ENCODE measurements at places on chromosomes 16 and 17. TPM values are rescaled to one million over a fixed set of nuclear protein-coding genes. Genes with fewer than 3 reads are reported as not detected.

TAOK2 gene
- total RNA-seq: 67.7 TPM

ABCA8 gene
- 13.3 TPM for total RNA-seq

ABCC3 gene
- not detected for total RNA-seq

RNF227 gene
- 4.0 TPM for total RNA-seq

TMEM98 gene
- 133 TPM for total RNA-seq

DNA sequence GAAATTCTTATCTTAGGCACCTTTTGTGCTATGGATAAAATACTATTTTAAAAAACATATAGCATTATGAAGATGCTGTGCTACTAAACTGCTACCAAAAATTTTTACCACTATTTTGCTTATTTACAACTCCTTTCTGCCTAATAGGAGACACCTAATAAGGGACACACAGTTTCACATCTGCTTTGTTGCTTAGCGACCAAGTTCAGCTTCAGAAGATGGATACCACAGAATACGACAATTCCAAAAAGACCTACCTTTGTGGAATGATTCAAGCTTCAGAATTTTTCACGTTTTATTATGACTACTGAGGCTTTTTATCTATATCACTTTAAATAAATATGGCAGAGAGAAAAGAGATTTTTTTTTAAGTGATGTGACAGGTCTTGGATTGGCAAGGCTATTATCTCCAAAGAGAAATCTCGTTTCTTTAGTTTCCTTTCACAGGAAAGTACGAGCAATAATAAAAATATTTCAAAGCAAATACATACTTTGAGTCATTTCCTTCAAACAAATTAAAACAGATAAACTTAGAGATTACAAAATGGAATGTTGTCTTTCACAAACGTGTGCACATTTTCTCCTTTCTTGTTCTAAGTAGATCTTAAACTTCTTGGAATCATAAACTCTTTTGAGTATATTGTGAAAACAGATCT, 35.4 kb downstream of the SPAG9 start:
- no peak overlapping the region for H3K4me3 ChIP-seq
- H3K27me3 ChIP-seq: no peaks in the 10 kb centered on the region
- DNase-seq: no peak
- H3K4me1 ChIP-seq: peaks cover 3% of the 10 kb centered on the region
- no peak overlapping the region for H3K27ac ChIP-seq
- peaks cover 2% of the 10 kb centered on the region for H3K36me3 ChIP-seq

GRCh38 chr17:48825446-48826381, 5.1 kb upstream of the CALCOCO2 start:
- DNase-seq: no peak
- H3K27ac ChIP-seq: no peak overlapping the region
- H3K27me3 ChIP-seq: peaks cover 15% of the 10 kb centered on the region
- no peaks in the 10 kb centered on the region for H3K4me1 ChIP-seq

DNA sequence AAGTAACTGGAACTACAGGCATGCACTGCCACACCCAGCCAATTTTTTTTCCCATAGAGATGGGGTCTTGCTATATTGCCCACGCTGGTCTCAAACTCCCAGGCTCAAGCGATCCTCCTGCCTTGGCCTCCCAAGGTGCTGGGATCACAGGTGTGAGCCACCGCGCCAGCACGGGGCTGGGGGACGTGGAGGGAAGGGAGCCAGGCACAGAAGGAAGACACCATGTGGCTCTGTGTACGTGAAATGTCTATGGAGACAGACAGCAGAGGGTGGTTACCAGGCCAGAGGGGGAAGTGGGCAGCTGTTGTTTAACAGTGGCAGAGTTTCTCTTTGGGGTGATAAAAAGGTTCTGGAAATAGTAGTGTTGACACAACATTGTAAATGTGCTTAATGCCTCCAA, 4.6 kb upstream of the PIEZO1 start:
- no peak for DNase-seq
- H3K27me3 ChIP-seq: peaks cover 21% of the 10 kb centered on the region
- H3K27ac ChIP-seq: no peak overlapping the region

- H3K4me1 ChIP-seq: peaks cover 48% of the 10 kb centered on the region
- H3K27me3 ChIP-seq: no peaks in the 10 kb centered on the region
Observed at GRCh38 chr17:27511168-27511883, 55.1 kb downstream of the KSR1 start.

- H3K27ac ChIP-seq: no peak overlapping the region
- H3K4me3 ChIP-seq: peak overlapping the region; percentile 94
- no peaks in the 10 kb centered on the region for H3K36me3 ChIP-seq
- peaks cover 29% of the 10 kb centered on the region for H3K27me3 ChIP-seq
- H3K4me1 ChIP-seq: peaks cover 12% of the 10 kb centered on the region
Observed at GRCh38 chr17:3049705-3050295, 13.6 kb downstream of the OR1D5 start.

DNA sequence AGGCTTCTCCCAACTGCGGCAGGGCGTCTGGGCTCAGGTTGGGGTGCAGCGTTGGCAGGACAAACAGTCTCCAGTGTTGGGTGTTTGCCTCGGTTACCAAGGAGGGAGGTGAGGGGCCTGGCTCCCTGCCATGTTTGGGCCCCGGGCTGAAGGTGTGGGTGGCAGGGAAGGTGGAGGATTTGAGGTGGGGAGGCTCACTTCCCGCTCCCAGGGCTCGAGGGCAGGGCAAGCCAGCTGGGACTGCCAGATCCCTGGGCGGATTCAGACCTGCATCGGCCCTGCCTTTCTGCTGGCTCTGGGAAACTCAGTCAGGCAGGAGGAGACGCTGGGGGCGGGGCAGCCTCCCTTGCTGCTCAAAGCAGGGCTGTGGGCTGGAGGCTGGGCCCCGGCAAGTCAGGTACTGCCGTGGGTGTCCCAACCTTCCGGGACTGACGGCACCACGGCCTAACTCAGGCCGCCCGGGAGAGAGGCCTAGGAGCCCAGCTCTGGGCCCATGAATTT, 31.3 kb upstream of the KRT17 start:
- no peak overlapping the region for H3K27ac ChIP-seq
- H3K4me1 ChIP-seq: no peaks in the 10 kb centered on the region
- peaks cover 3% of the 10 kb centered on the region for H3K27me3 ChIP-seq
- no peak for DNase-seq
- no peaks in the 10 kb centered on the region for H3K36me3 ChIP-seq

DNA sequence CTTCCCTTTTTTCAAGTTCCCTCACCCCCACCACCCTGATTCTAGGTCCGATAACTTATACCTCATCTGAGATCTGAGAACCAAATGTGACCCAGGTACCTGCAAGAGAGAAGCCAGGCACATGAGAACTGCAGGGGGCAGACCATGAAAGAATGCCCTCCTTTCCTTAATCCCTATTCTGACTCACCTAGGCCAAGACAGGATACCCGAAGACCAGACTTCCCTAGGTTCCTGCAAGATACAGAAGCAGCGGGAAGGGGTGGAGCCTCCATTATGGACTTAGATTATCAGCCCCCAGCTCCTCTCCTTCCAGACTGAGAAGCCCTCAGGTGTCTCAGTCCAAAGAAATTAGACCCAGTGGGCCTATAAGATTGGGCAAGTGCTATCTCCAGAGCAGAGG, 2.1 kb downstream of the KCNAB3 start:
- peaks cover 11% of the 10 kb centered on the region for H3K27me3 ChIP-seq
- H3K4me3 ChIP-seq: peak overlapping the region; percentile 66
- H3K4me1 ChIP-seq: peaks cover 28% of the 10 kb centered on the region
- DNase-seq: no peak

- no peaks in the 10 kb centered on the region for H3K27me3 ChIP-seq
- H3K4me3 ChIP-seq: peak overlapping the region; percentile 81
Observed at GRCh38 chr17:58324409-58325288, 3.9 kb downstream of the TSPOAP1 start.

- DNase-seq: no peak
- H3K36me3 ChIP-seq: no peaks in the 10 kb centered on the region
- H3K27ac ChIP-seq: no peak within 1 kb of the TSS
- peaks cover 49% of the 10 kb centered on the region for H3K4me1 ChIP-seq
- H3K4me3 ChIP-seq: peak within 1 kb of the TSS; percentile 91
Observed at GRCh38 chr17:32265192-32265923, at the start of gene RHBDL3. Gene RHBDL3 (plus strand): TSS chr17:32265832. CDS start chr17:32266190, 358 bp downstream.

- no peaks in the 10 kb centered on the region for H3K27me3 ChIP-seq
- no peak overlapping the region for H3K27ac ChIP-seq
- peaks cover 16% of the 10 kb centered on the region for H3K4me1 ChIP-seq
- no peaks in the 10 kb centered on the region for H3K36me3 ChIP-seq
Observed at GRCh38 chr17:56708220-56708558, 114.7 kb downstream of the NOG start.

- no peak for DNase-seq
- H3K36me3 ChIP-seq: no peaks in the 10 kb centered on the region
- peaks cover 14% of the 10 kb centered on the region for H3K4me1 ChIP-seq
- no peaks in the 10 kb centered on the region for H3K27me3 ChIP-seq
Observed at GRCh38 chr16:68839831-68840230, 3.5 kb upstream of the TANGO6 start.

GRCh38 chr17:41333836-41334235, 16.8 kb downstream of the KRT33A start:
- no peak for DNase-seq
- H3K27me3 ChIP-seq: no peaks in the 10 kb centered on the region
- H3K4me3 ChIP-seq: no peak overlapping the region
- no peak overlapping the region for H3K27ac ChIP-seq
- H3K4me1 ChIP-seq: no peaks in the 10 kb centered on the region
- no peaks in the 10 kb centered on the region for H3K36me3 ChIP-seq

DNA sequence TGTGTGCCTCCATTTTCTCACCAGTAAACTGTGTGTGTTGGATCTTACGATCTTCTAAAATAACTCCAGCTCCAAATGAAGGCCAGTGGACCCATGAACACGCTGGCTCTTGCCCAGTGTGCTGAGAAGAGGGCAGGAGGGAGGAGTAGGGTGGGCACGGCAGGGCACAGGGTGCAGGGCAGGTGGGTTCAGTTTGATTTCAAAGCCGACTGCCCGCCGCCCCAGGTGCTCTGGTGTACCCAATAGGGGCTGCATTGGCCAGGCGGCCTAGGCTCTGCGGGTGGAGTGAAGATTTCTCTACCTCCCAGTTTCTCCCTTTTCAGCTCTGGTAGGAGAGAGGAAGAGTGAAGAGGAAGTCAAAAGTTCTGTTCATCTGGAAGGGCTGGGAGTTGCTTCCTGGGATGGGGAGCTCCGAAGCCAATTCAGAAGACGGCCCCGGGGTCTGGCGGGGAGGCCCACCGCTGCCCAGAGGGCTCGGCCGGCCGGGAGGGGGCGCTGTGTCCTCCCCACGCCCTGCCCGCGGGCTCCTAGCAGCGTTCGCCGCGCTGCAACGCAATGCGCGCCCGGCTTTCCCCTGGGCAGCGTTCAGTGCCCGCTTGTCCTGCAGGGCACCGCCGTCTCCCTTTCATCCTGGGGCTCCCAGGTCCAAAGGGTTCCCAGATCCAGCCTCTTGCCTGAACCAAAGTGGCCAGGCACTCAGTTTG, 1.1 kb upstream of the CRHR1 start:
- no peaks in the 10 kb centered on the region for H3K36me3 ChIP-seq
- no peak overlapping the region for H3K27ac ChIP-seq
- H3K4me1 ChIP-seq: peaks cover 16% of the 10 kb centered on the region
- H3K27me3 ChIP-seq: peaks cover 77% of the 10 kb centered on the region
- H3K4me3 ChIP-seq: peak overlapping the region; percentile 94

DNA sequence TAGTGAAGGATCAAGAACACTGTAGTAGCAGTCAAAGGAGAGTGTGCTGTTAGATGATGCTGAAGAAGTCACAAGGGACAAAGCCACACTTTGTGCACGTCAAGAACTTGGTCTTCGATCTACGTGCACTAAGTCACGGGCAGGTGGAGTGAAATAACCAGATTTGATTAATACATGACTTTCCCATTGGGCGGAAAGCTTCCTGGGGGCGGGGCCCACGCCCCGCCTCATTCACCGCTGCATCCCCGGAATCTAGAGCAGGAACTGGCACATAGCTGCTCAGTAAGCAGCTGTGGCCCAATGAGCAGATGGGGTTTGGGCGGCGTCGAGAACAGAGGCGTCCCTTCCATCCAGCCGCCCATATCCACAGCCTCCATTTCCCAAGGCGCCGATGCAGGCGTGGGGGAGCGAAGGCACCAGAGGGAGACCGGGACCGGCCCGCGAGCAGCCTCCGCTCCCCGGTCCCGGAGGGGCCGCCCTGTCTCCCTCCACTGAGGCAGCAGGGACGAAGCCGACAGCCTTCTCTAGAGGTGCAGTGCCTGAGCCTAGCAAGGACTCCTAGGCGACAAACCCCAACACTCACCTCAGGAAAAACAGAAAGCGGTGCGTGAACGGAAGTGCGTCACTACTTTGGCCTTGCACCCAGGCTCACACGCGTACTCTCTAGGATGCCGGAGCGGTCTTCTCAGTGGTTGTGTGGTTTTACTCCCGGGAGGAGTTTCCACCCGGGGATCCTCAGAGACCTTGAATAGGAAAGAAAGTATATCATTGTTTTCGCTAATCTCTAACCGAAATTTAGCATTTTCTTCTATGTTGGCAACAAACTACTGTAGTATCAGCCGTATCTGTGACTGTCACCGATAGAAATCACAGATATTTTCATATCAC, 4.9 kb downstream of the ZNF19 start:
- H3K4me3 ChIP-seq: peak overlapping the region; percentile 88
- peaks cover 16% of the 10 kb centered on the region for H3K4me1 ChIP-seq
- peak; percentile 65 for DNase-seq
- peaks cover 8% of the 10 kb centered on the region for H3K27me3 ChIP-seq

- peaks cover 28% of the 10 kb centered on the region for H3K4me1 ChIP-seq
- peak; percentile 12 for DNase-seq
- no peaks in the 10 kb centered on the region for H3K27me3 ChIP-seq
- no peaks in the 10 kb centered on the region for H3K36me3 ChIP-seq
- H3K27ac ChIP-seq: peak overlapping the region; percentile 84
Observed at GRCh38 chr17:63549289-63549945, 860 bp upstream of the DCAF7 start.

- DNase-seq: no peak
- peaks cover 4% of the 10 kb centered on the region for H3K4me1 ChIP-seq
- no peak overlapping the region for H3K4me3 ChIP-seq
- no peaks in the 10 kb centered on the region for H3K27me3 ChIP-seq
Observed at GRCh38 chr16:87833548-87833947, 35.8 kb downstream of the SLC7A5 start.

DNA sequence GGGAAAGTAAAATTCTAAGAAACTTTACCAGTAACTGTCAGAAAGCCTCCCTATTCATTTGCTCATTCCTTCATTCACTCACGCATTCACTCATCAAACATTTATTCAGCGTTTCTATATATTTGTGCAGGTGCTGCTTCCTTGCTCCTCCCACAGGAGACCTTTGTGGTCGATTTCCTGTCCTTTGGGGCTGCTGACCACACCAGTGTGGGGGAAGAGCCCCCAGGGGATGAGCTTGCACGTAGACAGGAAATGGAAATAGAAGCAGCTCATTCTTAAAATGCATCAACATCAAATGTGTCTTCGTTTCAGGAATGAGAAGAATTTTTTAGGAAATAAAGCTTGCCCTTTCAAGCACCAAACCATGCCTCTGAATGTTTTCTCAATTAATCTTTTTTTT, 9.6 kb downstream of the PIK3R6 start:
- H3K36me3 ChIP-seq: no peaks in the 10 kb centered on the region
- peaks cover 40% of the 10 kb centered on the region for H3K4me1 ChIP-seq
- H3K27me3 ChIP-seq: no peaks in the 10 kb centered on the region
- H3K27ac ChIP-seq: peak overlapping the region; percentile 94
- H3K4me3 ChIP-seq: peak overlapping the region; percentile 69

GRCh38 chr16:68851601-68852000, 8.3 kb downstream of the TANGO6 start:
- H3K4me3 ChIP-seq: no peak overlapping the region
- H3K27me3 ChIP-seq: no peaks in the 10 kb centered on the region
- peaks cover 3% of the 10 kb centered on the region for H3K36me3 ChIP-seq
- H3K27ac ChIP-seq: no peak overlapping the region
- peaks cover 6% of the 10 kb centered on the region for H3K4me1 ChIP-seq

All from neural crest cell (in vitro differentiated cells).